ENCODE measurements at places on chromosomes 4 and X. TPM values are rescaled to one million over a fixed set of nuclear protein-coding genes. Genes with fewer than 3 reads are reported as not detected.

Gene PAGE2B
- polyA plus RNA-seq, result not detected

Gene ARX
- 0.31 TPM for polyA plus RNA-seq

Gene ADH1B
- polyA plus RNA-seq, result 92.1 TPM

Gene TLR8
- 0.71 TPM for polyA plus RNA-seq

Gene OPN1MW3
- not detected for polyA plus RNA-seq

Gene FGFBP2
- polyA plus RNA-seq, result not detected

DNA sequence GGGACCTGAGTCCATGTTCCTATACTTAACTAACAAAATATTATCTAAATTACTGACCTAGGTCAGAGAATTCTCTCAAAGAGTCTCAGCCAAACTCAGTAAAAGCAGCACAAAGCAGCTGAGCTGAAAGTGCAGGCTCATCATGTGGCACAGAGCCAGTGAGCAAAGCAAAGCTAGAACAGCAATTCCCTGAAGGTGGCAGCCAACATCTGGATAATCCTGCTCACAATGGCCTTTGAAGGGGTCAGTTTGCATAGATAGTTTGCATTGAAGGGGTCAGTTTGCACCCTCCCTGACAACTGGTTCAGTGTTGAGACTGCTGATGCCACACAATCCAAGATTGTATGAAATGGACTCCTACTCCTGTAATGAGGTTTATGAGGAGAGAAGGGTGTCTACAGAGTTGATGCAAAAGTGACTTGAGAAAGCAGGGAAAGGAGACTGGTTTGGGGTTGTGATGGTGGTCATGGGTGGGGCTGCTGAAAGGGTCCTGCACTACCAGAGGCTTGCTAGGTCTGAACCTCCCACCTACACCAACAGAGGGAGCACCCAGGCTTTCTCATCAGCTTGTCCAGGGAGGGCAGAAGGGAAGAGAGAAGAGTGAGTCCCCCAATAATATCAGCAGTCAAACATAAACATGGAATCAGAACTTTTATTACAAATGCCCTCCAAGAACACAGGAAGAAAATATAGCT lies 39.7 kb downstream of the TRIM61 start:
- H3K27ac ChIP-seq, result no peak overlapping the region
- no peak for DNase-seq
- no peaks in the 10 kb centered on the region for H3K4me1 ChIP-seq
- H3K27me3 ChIP-seq, result no peaks in the 10 kb centered on the region

DNA sequence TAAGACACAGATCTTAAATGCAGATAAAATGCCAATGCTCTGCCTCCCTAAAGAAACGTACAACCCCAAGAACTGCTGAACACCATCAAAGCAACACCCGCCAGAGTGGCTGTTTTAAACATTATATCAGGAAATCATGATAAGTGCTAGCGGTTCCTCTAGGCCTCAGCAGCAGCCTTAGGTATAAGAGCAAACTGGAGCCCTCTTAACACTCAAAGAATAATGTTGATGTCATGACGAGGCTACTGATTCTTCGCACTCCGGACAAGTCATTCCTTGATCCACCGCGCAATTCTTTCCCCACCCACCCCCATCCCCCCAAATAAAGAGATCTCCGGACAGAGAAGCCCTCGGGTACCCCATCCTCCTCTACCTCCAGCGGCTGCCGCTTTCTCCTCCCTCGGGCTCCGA lies 507 bp downstream of the LIN54 start:
- H3K27me3 ChIP-seq, result no peaks in the 10 kb centered on the region
- H3K4me3 ChIP-seq, result peak overlapping the region; percentile 82
- DNase-seq, result no peak
- peaks cover 17% of the 10 kb centered on the region for H3K4me1 ChIP-seq
- H3K27ac ChIP-seq, result peak overlapping the region; percentile 97
- H3K36me3 ChIP-seq, result peaks cover 4% of the 10 kb centered on the region

DNA sequence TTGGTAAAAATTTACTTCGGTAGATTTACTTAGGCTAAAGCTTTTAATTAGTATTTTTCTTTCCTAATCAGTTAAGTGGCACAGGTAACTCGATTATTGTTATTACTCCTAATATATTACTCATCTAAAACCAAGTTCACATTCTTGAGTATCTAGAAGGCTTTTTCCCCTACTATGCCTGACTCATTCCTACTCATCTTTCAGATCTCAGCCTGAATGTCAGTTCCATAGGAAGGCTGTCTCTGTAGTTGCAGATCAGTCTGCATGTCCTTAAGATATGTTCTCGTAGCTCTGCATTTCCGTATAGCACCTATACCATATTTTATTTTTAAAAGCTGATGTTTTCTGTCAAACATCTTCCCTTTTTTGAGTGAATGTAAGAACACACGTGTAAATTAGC lies 5.9 kb upstream of the FAM184B start:
- no peak overlapping the region for H3K27ac ChIP-seq
- H3K27me3 ChIP-seq, result no peaks in the 10 kb centered on the region
- H3K4me3 ChIP-seq, result no peak overlapping the region

DNA sequence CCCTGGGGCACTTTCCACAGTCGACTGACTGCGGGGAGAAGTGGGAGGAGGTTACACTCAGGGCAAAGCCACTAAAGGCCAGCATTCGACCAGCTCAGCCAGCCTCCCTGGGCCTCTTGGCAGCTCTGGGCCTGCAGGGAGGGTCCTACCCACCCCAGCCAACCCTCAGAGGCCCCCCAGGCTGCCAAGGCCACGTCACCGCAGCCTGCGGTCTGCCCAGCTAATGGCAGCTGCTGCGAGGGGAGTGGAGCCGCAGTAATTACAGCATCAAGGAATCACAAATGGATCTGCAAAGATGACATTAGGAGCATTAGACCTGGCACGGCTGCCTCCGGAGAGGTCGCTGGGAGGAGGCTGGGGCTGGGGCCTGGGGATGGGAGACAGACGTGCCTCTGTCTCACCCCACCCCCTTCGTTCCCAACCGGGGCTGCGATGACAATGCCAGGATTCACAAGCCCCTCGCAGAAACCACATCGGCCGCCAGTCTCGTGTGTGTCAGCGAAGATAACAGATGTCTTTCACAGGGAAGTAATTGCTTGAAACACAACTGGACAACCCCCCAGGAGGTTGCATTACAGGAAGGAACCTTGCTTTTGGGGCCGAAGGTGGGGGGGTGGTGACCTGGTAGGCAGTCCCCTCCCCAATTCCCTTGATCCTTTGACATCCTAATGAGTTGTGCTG lies 367.6 kb downstream of the BCOR start:
- no peaks in the 10 kb centered on the region for H3K27me3 ChIP-seq
- DNase-seq, result no peak
- H3K27ac ChIP-seq, result peak overlapping the region; percentile 28
- no peak overlapping the region for H3K4me3 ChIP-seq

- H3K4me3 ChIP-seq, result no peak overlapping the region
- H3K27ac ChIP-seq, result no peak overlapping the region
- no peaks in the 10 kb centered on the region for H3K4me1 ChIP-seq
- no peak for DNase-seq
- no peaks in the 10 kb centered on the region for H3K36me3 ChIP-seq
- H3K27me3 ChIP-seq, result no peaks in the 10 kb centered on the region
Measured at GRCh38 chr4:161285461-161285860, 878.3 kb downstream of the FSTL5 start.

DNA sequence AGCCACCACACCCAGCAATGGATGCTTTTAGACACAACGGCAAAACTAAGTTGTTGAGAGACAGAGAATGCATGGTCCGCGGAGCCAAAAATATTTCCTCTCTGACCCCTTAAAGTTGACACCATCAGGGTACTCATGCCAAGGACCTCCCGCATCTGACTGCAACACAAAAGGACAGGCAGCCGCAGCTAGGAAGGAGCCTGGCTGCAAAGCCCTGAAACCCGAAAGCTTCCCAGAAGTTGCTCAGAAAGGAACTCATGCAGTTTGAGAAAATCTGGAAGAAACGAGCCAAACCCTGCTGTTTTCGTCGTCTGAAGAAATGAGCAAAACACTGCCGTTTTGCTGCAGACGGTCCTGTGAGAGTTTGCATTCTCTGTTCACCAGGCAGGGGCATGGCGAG lies 16.5 kb downstream of the DHRSX start:
- peaks cover 10% of the 10 kb centered on the region for H3K36me3 ChIP-seq
- H3K27ac ChIP-seq, result peak overlapping the region; percentile 41
- H3K4me3 ChIP-seq, result no peak overlapping the region
- no peak for DNase-seq
- peaks cover 3% of the 10 kb centered on the region for H3K4me1 ChIP-seq

DNA sequence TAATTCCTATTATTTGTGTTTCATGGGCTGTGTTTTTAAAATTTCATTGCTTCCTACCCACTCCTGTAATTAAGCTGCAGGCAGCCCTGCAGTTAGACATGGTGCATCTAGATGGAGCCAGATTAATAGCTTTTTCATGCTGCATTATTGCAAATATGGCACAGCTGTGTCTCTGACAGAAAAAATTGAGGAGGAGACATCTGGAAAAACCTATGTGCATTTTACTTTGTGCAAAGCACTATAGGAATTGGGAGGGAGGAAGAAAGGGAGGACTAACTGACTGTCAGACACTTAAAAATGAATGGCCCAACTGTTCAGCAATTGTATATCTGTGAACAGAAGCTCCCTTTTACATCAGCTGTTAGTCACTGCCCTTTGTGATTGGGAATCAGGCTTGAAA lies 8.1 kb upstream of the RPGR start:
- no peaks in the 10 kb centered on the region for H3K36me3 ChIP-seq
- DNase-seq, result peak; percentile 52
- H3K4me3 ChIP-seq, result no peak overlapping the region
- no peaks in the 10 kb centered on the region for H3K4me1 ChIP-seq
- H3K27me3 ChIP-seq, result no peaks in the 10 kb centered on the region

- DNase-seq, result no peak
- H3K4me1 ChIP-seq, result no peaks in the 10 kb centered on the region
- H3K36me3 ChIP-seq, result no peaks in the 10 kb centered on the region
- no peak overlapping the region for H3K27ac ChIP-seq
- H3K4me3 ChIP-seq, result no peak overlapping the region
Measured at GRCh38 chr4:182150645-182151044, 92.6 kb upstream of the TENM3 start.

DNA sequence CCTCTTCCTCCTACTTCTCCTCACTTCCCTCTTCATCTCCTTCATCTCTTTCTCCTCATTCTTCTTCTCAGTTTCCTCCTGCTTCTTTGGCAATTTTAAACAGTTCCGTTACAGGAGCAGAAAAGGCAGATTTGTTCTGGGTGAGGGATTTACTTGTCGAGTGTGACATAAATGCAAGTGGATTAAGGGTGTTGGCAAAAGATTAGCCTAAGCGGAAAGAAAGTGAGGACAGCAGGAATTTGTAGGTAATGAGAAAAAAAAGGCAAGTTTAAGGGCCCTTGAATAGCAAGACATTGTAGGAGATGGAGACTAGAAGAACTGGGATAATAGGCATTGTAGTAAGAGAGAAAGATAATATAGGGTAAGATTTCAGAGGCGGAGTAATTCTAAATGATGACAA lies 841.6 kb downstream of the RAPGEF2 start:
- no peaks in the 10 kb centered on the region for H3K36me3 ChIP-seq
- no peaks in the 10 kb centered on the region for H3K27me3 ChIP-seq
- no peak overlapping the region for H3K27ac ChIP-seq

GRCh38 chr4:107153956-107154355 lies 117.8 kb upstream of the DKK2 start:
- DNase-seq, result no peak
- H3K27ac ChIP-seq, result no peak overlapping the region
- no peaks in the 10 kb centered on the region for H3K4me1 ChIP-seq
- no peaks in the 10 kb centered on the region for H3K27me3 ChIP-seq
- no peak overlapping the region for H3K4me3 ChIP-seq
- no peaks in the 10 kb centered on the region for H3K36me3 ChIP-seq

DNA sequence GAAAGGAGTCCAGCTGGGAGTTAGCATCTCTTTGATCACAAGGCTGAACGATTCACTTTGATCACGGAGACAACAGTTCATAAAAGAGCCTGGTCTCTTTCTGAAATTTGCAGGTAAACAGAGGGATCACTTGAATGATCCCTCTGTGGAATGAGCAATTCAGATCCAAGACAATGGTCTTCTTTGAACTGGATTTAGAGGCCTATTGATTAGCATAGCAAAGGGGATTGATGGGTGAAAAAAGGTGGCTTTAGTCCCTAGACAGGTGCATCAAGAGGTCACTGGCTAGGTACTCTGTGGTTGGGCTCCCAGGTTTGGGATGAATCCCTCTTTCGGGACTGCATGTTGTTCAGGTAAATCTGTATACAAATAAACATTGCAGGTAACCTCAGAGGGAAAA lies 223.8 kb upstream of the TAPT1 start:
- H3K27ac ChIP-seq, result no peak overlapping the region
- H3K4me1 ChIP-seq, result no peaks in the 10 kb centered on the region
- no peak for DNase-seq
- no peak overlapping the region for H3K4me3 ChIP-seq
- no peaks in the 10 kb centered on the region for H3K36me3 ChIP-seq

- H3K27me3 ChIP-seq, result peaks cover 12% of the 10 kb centered on the region
- H3K27ac ChIP-seq, result no peak overlapping the region
- no peaks in the 10 kb centered on the region for H3K36me3 ChIP-seq
- peak overlapping the region; percentile 55 for H3K4me3 ChIP-seq
- H3K4me1 ChIP-seq, result peaks cover 7% of the 10 kb centered on the region
Measured at GRCh38 chrX:25013632-25014365, 2.0 kb downstream of the ARX start.

DNA sequence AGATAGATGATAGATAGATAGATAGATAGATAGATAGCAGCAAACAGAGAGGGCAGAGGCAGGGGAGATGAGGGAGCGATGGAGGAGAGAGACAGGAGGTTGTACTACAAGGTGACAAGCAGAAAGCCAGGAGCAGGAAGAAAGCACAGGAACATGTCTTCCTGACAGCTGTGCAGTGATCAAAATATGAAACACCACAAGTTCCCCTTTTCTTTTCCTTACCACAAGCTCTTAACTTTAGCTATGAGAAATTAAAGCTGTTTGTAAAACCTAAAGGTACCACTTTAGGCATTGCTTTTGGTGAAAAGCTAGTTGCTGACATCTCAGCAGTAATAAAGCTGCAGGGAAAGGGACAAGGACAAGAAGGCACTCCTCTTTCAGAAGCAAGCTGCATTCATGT lies 9.1 kb upstream of the MAGED4B start:
- H3K4me3 ChIP-seq, result no peak overlapping the region
- H3K27ac ChIP-seq, result no peak overlapping the region
- no peaks in the 10 kb centered on the region for H3K4me1 ChIP-seq
- no peak for DNase-seq
- no peaks in the 10 kb centered on the region for H3K36me3 ChIP-seq

GRCh38 chr4:90027565-90027964 lies 99.6 kb upstream of the CCSER1 start:
- DNase-seq, result no peak
- no peaks in the 10 kb centered on the region for H3K4me1 ChIP-seq
- H3K27ac ChIP-seq, result no peak overlapping the region
- H3K27me3 ChIP-seq, result no peaks in the 10 kb centered on the region
- H3K36me3 ChIP-seq, result no peaks in the 10 kb centered on the region

- H3K4me1 ChIP-seq, result peaks cover 3% of the 10 kb centered on the region
- no peaks in the 10 kb centered on the region for H3K27me3 ChIP-seq
- H3K4me3 ChIP-seq, result no peak overlapping the region
- DNase-seq, result peak; percentile 28
- H3K36me3 ChIP-seq, result no peaks in the 10 kb centered on the region
Measured at GRCh38 chr4:80422727-80423404, 87.3 kb downstream of the CFAP299 start.
